ENCODE measurements at places on chromosomes 11 and 22.

- no peak for DNase-seq
These were observed 28.1 kb upstream of the VPREB1 start for GRCh38 chr22:22216450-22216959.

- DNase-seq, result no peak
These were observed 101.0 kb upstream of the CHRM4 start for GRCh38 chr11:46492532-46492931.

DNA sequence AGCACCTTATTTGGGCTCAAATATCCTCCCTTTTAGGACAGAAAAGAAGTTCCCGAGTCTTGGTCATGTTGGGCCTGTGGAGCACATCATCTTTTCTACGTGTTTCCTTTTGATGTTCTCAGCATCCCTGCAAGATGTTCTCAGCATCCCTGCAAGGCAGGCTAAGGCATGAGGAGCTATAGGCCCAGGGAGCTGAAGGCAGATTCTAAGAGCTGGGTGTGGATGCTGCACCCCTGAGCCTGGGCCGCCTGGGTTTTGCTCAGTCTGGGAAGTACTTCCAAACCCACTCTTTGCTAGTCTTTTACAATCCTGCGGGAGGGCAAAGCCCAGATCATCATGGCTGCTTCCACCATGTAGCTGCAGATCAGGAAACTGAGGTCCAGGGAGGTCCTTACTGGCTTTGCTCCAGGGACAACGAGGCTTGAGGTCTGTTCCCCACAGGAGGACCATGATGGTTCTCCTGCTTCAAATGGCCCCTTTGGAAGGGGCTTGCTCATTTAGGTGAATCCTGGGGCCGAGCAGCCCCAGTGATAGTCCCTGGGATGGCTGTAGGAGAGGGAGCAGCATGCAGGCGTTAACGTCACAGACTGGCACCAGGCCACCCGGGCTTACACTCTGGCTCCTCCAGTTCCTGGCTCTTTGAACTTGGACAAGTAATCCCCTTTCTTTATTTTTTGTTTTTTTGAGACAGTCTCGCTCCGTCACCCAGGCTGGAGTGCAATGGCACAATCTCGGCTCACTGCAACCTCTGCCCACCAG, 10.6 kb downstream of the LRRC75B start:
- no peak for DNase-seq

DNA sequence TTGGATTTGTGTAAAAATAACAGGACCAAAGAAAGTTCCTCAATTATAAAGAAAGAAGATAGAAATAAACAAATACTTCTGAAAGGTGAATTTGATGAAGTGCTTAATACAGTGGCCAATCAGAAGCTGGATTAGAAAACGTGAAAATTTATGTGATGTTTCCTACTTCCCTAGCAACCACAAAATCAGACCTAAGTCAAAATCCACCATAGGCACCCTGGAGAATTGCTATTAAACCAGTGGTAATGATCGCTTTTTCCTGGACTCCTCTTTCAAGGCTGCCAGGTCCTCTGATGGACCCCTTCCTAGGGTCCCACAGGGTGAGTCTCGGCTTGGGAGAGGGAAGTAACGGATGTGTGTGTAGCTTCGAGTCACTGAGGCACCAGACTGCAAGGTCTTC, 9.6 kb downstream of the WT1 start:
- no peak for DNase-seq

- no peak for DNase-seq
These were observed 1.0 kb upstream of the ELF5 start for GRCh38 chr11:34514597-34514996.

DNA sequence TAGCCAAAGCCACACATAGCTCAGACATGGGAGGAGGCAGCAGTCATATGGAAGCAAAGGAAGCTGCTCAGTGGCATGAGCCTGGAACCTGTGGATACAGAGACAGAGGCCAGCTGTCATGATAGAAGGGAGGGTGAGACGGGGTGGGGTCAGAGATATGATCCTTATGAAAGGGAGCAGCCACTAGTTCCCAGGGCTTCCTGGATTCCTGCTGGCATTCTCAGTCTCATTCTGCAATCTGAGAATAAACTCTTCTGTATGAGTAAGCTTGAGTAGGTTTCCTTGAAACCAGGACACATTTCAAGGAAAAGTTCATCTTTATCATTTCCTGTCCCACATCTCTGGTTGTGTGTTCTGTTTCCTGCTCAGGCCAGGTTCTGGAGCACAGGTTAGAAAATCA, 220.2 kb upstream of the SNX19 start:
- no peak for DNase-seq

DNA sequence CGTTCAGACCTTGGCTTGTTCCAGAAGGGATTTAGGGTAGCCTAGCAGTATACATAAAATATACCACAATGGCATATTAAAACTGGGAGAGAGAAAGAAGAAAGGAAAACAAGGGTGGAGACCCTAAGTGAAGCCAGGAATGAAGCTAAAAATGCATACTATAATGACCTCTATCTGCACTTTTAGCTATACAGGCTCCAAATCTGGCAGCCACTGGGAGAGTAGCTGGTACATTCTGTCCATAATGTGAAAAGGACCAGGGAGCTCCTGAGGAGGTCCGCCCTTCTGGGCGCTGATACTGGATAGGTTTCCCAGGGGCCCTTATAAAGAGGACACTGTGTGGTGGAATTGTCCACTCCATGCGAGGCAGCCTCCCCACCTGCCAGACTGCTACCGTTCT, 42.8 kb downstream of the PRDM11 start:
- no peak for DNase-seq

- DNase-seq, result no peak
These were observed 86.5 kb upstream of the CARD18 start for GRCh38 chr11:105226091-105226490.

DNA sequence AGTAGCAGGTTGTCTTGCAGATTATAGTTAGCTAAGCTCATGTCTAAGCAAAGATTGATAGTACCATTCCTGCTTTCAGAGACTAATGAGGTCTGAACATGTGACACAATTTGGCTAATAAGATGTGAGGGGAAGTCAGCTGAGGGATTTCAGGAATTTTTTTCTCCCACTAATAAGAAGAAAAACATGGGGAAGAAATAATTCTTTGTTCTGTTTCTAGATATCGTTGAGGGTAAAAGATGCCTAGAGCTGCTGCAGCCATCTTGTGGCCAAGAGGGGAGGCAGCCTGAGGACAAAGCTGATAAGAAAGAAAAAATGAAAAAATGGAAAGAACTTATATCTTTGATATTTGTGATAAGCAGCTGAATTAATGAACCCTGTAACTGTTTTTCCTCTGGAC, 1334.4 kb downstream of the LRRC4C start:
- DNase-seq, result no peak

DNA sequence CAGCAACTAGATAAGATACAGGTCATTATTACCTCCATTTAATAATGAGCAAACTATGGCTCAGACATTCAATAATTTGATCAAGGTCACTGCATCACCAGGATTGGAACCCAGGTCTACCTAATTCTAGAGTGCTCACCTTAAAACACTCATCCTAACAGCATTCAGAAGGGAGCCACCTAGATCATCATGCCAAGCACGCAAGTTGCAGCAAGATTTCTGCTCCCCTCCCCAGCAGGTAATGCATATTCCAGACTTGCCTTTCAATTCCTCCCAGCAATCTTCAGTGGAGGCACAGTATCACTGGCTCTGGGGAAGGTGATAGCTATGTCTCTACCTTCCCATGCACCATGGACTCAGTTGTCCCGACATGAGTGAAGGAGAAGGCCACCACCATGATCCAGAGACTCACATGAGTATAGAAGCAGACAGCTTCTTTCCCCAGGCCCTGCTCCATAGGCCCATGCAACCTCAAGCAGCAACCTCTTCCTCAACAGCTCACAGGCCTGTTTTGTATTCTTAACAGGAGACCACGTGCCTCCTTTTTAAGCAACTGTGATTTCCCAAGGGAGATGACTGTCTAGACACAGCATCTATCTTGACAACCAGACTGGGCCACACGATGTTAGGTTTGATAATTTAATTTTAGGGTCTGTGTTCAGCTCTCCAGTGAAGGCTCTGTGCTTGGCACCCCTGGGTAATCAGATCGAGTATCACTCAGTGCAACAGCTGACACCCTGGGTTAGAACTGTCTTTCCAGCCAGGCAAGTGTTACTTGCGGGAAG, 36.4 kb downstream of the RAB30 start:
- no peak for DNase-seq

GRCh38 chr11:32899438-32899837, 6.8 kb downstream of the QSER1 start:
- no peak for DNase-seq

- peak; percentile 78 for DNase-seq
These were observed at the start of gene PTPRCAP for GRCh38 chr11:67437082-67437808. Gene PTPRCAP (minus strand): TSS chr11:67437682. CDS start chr11:67437619, 63 bp downstream.

DNA sequence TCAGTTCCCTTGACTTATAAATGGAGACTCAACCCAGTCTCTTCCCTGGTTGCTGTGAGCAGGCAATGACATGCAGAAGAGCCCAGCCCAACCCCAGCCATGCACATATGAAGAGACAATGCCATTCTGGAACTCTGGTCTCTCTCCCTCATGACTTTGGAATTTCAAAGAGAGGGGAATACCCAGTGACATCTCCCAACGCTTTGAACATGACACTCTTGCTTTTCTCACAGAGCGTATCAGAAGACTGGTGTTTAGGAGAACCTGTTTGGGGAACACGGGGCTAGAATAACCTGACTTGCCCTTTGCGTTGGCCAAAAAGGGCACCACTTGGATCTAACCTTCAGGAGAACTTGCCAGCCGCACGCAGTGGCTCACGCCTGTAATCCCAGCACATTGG, 12.9 kb downstream of the RANGAP1 start:
- DNase-seq, result no peak

GRCh38 chr22:31501738-31502137, 5.4 kb downstream of the SFI1 start:
- DNase-seq, result no peak

DNA sequence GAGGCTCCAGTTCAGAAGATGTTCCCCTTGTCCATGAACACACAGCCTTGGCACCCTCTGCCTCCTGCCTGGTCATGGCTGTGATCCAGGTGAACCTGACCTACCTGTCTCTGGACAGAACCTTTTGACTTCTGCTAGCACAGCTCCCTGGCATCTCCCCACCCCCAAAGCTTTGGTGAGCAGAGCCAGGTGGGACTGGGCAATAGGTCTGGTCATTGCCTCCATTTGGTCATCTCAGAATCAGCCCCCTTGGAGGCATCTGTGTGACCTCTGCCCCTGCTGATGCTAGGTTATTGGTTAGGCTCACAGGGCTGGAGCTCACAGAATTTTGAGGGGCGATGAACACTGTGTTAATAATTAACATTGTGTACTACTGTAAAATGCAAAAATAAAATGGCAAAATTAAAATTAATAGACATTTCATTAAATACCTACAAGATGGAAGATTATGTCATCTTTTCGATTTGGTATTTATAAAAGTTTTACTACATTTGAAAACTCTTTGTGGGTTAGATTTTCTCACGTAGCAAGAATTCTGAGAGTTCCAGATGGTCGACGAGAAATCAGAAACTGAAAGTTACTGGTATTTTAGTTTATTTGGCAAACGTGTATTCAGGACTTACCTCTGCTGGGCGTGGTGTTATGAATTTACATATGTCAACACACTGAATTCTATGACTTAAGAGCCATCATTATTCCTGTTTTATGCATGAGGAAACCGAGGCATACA, 8.3 kb upstream of the KIAA0930 start:
- DNase-seq, result no peak

DNA sequence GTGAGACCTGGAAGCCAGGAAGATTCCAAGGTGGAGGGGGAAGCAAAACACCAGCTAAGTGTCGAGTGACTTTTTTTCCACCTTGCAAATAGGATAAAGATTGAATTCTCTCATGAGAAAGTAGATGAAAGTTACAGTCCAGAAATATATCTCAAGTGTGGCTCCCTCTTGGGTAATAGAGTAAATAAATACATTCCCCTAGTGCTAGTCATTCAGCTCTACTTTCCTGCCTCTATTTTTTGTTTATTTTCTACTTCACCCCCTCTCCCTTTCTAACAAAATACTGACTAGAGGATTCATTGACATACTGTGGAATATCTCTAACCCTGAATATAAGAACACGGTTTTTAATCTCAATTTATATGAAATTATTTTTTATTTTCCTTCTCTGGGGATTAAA, 19.2 kb upstream of the OOSP4B start:
- no peak for DNase-seq

GRCh38 chr11:121466063-121466794, 13.5 kb upstream of the SORL1-AS1 start:
- DNase-seq, result no peak

DNA sequence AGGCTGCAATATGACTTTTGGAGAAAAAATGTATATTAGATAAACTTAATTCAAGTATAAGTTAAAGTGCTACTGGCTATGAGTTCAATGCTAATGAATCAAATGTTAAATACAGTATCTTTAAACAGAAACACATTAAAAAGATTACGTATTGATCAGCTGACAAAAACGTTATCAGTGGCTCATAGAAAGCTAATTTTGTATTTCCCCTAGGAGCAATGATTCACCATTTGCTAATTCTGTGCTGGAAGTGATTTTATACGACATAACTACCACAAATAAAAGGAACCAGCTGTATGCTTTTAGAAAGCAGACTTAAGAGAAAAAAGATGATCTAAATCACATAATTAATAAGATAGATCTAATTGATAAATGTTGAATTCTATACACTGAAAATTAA, 43.6 kb downstream of the MRE11 start:
- DNase-seq, result no peak

DNA sequence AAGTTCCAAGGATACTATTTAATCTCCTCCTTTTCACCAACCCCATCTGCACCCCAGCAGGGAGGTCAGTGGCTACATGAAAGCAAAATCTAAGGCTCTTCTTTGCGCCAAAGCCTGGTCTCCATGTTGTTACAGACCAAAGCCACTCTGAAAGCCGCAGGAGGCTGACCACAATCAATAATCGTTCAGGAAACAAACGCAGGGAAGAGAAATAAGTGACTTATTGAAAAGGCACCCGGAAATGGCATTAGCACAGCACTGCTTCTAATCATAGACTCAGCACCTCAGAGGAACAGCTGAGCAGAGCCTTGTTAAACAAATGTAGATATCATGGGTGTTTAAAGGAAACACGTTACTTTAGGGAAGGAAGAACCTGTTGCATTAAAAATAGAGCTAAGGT, 183.9 kb downstream of the KIRREL3 start:
- no peak for DNase-seq

DNA sequence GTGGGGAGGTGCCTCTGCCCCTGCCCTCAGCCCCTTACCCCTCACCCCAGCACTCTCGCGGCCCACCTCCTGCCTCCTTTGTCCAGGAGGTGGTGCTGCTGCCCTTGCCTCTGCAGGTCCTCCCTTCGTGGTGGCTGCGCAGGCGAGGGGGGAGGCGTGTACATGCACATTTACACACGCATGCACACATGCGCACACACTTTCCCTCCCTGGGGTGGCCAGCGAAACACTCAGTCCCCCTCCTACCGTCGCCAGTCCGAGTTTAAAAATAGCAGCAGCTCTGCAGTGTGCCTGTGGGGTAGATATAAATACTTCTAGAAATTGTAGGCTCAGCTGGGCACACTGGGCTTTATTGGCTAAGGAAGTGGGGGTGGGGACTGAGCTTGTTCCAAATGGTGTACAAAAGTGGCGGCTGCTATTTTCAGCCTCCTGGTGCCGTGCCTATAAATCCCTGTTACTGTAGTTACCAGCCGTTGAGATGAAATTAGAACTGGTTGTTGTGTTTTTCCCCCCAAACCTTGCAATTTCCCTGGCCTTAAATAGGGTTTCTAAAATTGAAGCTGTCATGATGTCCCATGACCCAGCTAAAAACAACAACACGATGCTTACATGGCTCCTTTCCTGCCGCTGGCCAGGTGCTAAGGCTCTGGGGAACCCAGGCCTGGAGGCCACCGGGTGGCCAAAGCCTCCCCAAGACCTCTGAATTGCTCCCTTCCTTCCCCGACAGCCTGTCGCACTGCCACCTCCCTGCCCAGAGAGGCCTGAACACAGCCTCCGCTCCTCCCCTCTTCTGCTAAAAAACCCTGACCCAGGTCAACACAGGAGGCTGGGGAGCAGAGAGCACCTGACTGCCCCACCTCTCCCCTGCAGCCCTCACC, 12.4 kb downstream of the PICK1 start:
- DNase-seq, result no peak

Measured in activated T-helper 1 cell treated with Interleukin-2 at 50 U/mL for 16 hours (primary cell).